ENCODE measurements at places on chromosomes 7 and 10. TPM values are rescaled to one million over a fixed set of nuclear protein-coding genes. Genes with fewer than 3 reads are reported as not detected.

DNA sequence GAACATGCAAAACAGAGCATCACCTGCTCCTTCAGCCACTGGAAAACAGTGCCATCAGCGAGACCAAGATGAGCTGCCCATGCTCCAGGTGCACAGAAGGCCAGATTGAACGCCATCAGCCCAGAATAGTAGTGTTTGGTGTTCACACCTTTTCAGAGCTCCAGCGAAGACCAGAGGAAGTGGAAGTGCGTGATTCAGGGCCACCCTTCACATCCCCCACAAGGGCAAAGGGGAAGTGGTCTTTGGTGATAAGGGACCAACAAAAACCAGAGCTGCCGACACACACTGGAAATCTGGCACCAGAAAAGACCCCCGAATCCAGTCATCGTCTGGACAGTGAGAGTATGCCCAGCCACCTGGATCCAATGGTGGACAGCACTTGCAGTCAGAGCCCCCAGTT is 29.5 kb upstream of the TMEM72 start:
- no peak for DNase-seq

Gene PLPP4
- total RNA-seq = 11.7 TPM

GRCh38 chr7:152674860-152675758 is 832 bp downstream of the XRCC2 start:
- DNase-seq = peak; percentile 10

Gene RSPH10B
- total RNA-seq = not detected

DNA sequence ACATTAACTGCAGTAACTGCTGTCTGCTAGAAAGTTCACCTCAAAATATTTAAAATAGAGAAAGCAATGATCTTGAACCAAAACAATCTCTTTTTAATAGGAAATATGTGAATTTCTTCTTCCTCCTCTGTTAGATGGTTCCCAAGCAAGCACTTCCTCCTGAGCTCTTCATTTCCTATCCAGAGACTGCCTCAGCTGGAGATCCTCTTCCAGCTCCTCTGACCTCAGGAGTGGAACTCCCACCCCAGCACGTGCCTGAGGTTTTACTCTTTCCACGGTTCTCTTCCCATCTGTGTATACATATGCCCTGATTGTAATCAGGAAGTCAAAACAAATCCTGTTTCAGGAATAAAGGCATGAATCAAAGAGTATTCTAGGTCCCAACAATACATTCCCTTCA is 5.6 kb downstream of the DENND11 start:
- no peak for DNase-seq

DNA sequence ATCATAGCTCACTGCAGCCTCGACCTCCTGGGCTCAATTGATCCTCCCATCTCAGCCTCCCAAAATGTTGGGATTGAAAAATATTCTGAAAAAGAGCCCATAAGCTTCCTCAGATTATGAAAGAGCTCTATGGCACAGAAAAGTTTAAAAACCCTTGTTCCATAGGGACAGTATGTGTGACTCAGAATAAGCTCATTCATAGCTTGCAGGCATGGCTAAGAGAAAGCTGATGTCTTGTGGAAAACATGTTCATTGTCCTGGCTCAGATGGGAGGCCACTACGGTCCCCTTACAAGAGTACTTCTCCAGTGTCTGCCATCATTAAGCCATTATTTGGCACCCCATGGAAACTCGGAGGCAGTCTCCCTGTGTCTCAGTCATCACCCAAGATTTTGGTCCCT is 64.0 kb downstream of the CCDC3 start:
- no peak for DNase-seq

- DNase-seq = no peak
Measured at GRCh38 chr7:16114071-16114470, 307.3 kb downstream of the CRPPA start.

DNA sequence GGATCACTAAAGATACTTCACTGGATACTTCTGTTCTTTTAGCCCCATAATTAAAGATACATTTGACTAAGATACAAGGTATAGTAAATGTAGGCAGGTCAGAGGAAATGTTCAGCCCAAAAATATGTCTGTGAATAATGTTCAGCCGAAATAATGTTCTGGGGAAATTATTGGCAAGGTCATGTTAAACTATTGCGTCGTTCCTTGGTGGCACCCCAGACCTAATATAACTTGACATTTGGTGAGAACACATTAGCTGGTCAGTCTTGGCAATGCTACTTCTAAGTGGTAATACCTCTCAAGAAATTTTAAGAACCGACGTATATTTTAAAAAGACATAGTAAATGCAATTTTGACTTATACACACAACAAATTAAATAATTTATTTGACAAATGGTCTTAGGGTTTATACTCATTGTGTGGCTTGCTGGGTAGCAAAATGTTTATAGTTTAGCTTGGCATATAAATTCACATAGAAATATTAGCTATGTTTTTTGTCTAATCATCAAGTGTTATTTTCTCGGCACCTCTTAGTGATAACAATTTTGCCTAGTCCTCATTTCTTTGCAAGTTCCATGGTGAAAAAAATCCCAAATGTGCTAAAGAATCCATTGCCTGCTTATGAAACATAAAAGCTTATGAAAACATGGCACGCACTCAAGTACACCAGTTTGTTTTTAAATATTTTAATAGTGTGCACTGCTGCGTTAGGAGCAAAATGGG is 270.3 kb upstream of the NEBL start:
- DNase-seq = no peak

GRCh38 chr7:105837765-105838626 is 38.4 kb downstream of the ATXN7L1 start:
- no peak for DNase-seq

- no peak for DNase-seq
Measured at GRCh38 chr7:45160417-45160881, 2.9 kb downstream of the RAMP3 start.

DNA sequence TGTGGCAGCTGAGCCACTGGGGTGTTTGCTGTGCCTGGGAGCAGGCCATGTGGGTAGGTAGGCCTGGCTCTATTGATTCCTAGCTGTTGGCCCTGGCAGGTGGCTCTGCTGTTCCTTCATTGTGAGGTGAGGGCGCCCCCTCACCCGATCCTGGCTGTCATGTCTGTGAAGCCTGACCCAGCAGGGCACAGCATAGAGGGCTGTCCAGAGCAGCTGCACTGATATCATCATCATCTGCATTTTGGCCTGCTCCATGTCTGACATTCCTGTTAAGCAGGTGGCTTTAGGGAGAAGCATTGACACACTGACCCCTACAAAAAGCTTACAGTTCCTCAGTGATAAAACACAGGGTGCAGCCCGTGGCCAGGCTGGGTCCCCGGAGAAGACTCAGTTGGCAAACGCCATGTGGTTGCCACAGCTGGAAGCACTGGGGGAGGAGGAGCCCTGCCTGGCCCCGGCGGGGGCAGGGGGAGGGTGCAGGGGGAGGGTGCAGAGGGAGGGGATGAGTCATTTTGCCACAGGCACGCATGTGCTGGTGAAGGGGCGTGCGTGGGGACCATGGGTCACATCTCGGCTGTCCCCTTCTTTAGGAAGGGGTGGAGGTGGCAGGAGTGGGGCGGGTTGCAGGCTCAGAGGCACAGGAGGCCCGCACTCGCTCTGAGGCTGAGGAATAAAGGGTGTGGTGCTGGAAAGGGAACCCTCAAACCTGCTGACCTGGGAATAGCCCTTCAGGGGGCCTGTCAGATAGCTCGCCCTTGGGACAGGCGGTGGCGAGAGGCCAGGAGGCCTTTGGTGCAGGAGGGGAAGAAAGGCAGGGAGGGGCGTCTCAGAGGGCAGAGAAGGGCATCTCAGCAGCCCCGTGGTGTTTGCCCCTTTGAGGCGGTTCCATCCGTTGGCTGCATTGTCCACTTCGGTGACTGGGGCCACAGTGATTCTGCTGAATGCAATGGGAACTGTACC is 31.6 kb downstream of the IKZF1 start:
- DNase-seq = no peak

Gene AKR1C1
- total RNA-seq = 28.1 TPM

Gene PLEKHS1
- total RNA-seq = not detected

Gene CTAGE6
- total RNA-seq = not detected

DNA sequence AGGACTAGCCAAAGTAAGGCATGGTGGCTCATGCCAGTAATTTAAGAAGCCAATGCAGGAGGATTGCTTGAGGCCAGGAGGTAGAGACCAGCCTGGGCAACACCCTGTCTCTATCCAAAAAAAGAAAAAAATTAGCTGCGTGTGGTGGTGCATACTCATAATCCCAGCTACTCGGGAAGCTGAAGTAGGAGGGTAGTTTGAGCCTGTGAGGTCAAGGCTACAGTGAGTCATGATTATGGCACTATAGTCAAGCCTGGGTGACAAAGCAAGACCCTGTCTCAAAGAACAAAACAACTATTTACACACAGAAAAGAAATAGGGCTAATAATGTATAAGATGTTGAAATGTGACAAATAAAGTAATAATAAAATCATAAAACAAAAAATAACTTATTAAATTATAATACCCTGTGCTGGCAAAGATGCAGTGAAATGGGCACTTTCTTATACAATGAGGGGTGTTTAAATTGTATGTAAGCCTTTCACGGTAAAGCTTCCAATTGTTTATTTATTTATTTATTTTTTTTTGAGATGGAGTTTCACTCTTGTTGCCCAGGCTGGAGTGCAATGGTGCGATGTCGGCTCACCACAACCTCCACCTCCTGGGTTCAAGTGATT is 175.2 kb downstream of the TPST1 start:
- peak; percentile 49 for DNase-seq
